Mesenchymal stem cell (in vitro differentiated cells and primary cell): ENCODE measurements at places on chromosomes 3 and 15.

GRCh38 chr15:84755736-84756527 is 7.5 kb downstream of the ZNF592 start:
- DNase-seq, result no peak

- DNase-seq, result no peak
These were observed 148.1 kb downstream of the LMLN start for GRCh38 chr3:198107840-198108734.

DNA sequence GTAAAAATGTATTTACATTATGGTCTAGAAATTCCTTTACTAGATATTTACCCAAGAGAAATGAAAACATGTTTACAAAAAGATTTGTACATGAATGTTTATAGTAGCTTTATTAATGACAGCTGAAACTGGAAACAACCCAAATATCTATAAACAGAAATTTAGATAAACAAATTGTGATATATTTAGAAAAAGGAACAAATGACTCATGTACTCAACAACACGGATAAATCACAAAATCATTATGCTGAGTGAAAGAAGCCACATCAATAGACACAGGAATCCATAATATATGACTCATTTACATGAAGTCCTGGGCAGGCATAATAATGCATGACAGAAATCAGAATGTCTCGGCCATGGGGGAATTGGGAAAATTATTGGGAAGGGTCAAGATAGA is 1020.2 kb downstream of the SQOR start:
- DNase-seq, result peak; percentile 71

DNA sequence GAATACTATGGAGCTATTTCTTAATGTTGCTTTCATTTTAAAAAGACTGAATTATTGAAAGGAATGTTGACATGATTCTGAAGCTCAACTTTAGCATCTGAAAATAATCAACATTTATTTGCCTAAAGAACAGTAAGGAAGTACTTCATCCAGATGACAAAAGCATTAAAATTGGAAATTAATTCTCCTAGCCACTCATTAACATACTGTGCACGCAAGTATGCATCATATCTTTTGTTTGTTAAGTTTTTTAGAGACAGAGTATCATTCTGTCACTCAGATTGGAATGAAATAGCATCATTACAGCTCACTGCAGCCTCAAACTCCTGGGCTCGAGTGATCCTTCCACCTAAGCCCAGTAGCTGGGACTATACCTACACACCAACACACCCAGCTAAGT is 632.1 kb upstream of the ALCAM start:
- no peak for DNase-seq

DNA sequence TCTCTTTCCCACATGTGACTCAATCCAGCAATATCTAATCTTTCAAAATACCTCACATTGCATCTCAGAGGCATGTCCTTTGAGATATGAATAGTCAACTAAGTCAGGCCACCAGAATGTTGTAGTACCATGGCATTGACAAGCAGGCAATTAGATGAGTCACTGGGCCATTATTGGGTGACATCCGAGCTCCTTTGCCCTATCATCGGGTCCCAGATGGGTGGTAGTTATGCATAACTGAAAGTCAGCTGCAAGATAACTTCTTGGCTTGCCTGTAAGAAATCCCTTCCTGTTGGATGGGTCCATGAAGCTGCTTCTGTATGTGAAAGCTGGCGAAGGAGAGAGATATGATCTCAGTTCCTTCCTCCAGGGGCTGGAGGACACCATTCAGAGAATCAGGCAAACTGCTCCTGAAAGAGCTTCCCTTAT is 32.8 kb downstream of the ARRDC4 start:
- no peak for DNase-seq

GRCh38 chr3:195095035-195095703 is 175.8 kb downstream of the XXYLT1 start:
- DNase-seq, result no peak

DNA sequence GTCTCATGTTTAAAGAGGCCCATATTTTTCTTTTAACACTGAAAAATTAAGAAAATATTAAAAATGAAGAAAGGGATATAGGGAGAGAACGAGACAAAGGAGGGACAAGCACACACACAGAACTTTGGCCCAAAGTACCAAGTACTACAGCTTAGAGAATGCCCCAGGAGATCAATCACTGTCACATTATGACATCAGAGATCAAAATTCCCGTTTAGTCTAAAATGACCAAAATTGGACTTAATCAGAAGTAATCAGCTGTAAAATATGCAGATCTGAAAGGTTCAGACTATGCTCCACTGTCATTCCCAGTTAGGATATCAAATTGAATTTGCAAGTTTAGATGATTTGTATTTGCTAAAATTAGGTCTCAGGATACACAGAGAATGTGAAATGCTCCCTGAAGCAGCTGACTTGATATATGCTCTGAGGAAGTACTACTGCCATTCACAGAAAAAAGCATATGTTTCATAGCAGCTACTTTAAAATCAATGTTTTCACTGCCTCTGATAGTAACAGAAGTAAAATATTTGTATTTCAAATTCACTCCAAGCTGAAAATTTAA is 123.0 kb downstream of the PEAK1 start:
- no peak for DNase-seq

DNA sequence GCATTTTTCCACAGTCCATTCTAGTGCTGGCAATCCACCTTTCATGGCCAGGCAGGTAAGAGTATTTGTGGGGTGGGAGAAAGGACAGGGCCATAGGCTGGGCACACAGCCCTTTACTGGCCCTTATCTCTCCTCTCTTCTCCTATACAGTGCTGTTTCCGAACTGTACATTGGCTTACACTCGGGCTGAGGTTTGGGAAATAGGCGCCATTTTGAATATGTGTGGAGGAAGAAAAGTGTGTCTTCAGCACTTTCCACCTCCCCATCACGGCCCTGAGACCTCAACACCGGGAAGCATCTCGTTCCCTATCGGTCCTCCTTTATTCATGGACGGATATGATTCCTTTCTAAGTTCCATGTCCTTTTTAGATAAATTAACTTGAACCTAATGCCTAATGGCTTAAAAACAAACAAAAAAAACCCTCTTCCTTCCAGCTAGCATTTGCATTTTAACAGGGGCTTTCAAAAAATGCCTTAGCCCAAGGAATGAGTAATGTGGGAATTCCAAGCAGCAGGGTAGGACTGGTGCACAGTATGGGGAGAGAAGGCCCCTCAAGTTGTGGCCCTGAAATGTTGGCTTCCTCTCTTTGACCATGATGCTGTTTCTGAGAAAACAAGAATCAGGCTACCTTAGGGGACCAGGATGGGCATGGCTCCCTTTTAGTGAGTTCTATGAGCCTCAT is 24.5 kb downstream of the CD86 start:
- DNase-seq, result no peak

DNA sequence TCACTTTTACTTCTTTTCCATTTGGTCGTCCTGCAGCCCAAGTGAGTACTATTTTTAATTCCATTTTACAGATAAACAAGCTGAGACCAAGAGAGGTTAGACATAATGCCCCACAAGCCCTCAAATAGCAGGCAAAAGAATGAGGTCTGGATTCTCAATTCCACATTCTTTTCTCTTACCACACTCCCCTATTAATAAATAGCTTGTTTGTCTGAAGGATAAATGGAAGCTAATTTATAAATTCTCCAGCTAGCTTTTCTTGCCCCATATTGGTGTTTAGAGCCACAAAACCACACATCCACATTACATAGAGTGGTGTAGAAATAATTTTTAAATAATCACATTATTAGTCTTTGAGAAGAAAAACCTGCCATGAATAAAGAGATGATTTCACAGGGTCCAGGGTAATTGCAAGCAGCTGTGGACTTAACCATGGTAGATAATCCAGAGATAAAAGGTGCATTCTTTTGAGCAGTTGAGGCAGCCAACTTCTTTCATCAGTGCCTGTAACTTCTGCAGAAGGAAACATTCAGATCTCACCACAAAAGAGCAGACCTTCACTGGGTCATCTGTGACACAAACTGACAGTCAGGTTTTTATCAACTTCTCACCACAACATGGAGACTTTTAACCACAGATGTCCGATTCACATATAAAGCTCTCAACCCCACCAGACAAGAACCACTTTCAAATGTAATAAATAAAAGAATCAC is 313.4 kb upstream of the STT3B start:
- peak; percentile 41 for DNase-seq

GRCh38 chr3:160003520-160004128 is 15.0 kb downstream of the IL12A start:
- DNase-seq, result peak; percentile 53

- DNase-seq, result peak; percentile 24
These were observed 376.3 kb downstream of the GAP43 start for GRCh38 chr3:115999613-116000012.

DNA sequence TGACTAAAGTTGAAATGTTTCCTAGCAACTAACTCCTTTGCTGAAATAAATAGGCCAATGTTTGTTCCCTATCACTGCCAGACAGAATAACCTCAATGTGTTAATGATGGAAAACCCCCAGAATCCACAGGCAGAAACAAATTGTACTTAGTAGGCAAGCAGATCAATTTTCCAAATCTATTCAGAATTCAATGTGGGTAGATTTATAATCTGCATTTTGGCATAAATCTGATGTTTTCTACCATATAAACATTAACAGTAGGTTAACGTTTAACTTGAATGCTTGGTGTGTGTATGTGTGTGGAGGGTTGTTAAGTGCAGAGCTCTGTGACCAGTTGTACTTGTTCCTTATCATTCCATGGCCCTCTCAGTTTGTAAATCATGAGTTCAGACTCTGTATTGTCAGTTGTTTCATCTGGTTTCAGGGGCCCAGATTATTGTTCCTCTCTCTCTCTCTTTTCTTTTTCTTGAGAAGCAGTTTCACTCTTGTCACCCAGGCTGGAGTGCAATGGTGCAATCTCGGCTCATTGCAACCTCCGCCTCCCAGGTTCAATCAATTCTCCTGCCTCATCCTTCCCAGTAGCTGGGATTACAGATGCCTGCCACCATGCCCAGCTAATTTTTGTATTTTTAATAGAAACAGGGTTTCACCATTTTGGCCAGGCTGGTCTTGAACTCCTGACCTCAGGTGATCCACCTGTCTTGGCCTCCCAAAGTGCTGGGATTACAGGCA is 32.8 kb downstream of the PLSCR1 start:
- DNase-seq, result peak; percentile 15

DNA sequence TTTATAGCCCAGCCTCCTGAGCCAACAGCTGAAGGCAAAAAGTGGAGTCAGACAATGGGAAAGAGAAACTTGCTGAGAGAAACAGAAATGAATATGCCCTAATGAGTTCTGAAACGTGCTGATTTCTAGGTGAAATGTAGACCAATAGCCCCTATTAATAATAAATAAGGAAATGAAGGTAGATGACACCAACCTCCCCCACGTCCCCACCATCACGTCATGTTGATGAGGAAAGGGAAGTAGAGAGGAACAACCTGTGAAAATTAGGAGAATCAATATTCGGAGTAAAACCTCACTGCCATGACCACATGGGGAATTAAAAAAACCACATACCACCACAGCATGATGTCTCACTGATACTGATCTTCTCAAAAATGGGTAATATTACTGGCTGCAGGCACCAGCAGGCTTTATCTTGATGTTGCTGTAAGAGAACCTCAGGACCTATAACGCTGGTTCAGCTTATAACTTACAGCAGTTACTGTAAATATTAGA is 64.0 kb downstream of the KAT2B start:
- DNase-seq, result no peak

DNA sequence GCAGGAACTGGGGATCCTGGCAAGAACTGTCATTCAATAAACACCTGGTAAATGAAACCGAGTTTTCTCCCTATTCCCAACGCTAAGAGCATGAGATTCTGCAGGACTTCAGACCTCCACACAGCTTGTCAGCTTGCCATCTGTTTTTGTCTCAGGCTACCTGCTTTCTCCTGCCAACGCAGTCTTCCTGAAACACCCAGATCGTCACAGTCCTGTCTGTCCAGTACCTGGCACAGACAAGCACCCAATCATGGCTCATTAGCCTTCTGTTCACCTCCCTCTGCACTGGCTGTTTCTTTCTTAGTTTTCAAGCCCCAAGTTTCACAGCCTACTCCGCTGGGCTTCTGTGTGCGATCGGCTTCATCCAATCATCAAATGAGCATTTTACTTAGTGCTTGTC is 5.0 kb downstream of the SLC12A8 start:
- DNase-seq, result no peak

GRCh38 chr3:16239086-16239770 is 25.5 kb downstream of the DPH3 start:
- DNase-seq, result no peak

DNA sequence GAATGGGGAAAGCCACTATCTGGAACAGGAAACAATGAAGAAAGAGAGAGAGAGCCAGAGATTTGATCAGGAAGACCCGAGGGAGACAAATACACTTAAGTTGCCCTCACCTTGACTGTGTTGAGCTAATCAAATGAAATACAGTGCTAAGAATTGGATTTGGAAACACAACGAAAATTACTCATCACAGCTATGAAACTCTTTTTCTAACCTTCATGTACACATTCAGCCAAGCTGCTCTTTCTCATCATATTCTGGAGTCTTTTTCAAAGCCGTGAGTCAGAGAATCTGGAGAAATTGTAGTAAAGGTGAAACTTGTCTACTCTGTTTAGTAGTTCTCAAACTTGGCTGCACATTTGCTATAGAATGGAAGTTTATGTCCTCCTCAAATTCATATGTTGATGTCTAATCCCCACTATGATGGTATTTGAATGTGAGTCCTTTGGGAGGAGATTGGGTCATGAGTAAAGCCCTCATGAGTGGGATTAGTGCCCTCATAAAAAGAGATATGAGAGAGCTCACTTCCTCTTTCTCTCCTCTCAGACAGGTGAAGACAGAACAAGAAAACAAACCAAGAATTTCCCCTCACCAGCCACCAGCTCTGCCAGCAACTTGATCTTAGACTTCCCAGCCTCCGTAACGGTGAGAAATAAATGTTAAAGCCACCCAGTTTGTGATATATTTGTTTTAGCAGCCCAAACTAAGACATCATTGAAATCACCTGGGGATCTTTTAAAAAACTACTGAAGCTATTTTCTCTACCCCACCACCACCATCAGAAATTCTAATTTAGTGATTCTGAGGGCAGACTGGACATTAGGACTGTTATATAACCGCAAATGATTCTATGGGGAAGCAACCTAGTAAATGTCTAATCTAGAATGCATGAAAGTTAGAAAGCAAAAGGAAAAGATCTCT is 143.6 kb upstream of the GRM7 start:
- DNase-seq, result no peak

- DNase-seq, result peak; percentile 12
These were observed 211.7 kb upstream of the GADL1 start for GRCh38 chr3:31106204-31106603.

DNA sequence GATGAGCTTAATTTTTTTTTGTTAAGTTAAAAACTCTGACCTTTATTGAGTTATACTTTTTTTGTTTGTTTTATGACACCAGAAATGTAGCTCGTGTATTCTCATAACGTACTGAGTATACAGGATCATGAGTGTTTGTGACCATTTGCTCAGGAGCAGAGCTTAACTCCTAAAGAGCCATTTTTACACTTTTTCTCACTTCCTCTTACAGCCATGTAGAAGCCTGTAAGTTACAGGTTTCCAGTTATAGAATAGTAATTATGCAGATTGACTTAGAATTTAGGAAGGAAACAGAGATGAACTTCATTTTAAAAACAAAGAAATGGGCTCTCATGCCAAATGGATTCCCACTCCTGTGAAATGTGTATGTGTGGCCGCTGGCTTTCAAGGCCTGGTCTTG is 151.7 kb downstream of the MCTP2 start:
- no peak for DNase-seq

GRCh38 chr3:176526225-176526624 is 671.1 kb downstream of the TBL1XR1 start:
- DNase-seq, result no peak

- DNase-seq, result no peak
These were observed 15.7 kb upstream of the CNTN4 start for GRCh38 chr3:2082871-2083480.
